Hepatocyte (in vitro differentiated cells): ENCODE measurements at places on chromosomes 1 and 21. TPM values are rescaled to one million over a fixed set of nuclear protein-coding genes. Genes with fewer than 3 reads are reported as not detected.
A peak's percentile ranks its signal among the peaks of the same experiment; 100 is the strongest.

The HHIPL2 gene
- polyA plus RNA-seq, result 0.37 and 0.99 TPM in 2 replicates

The PRDM16 gene
- 7.7 and 8.1 TPM in 2 replicates for polyA plus RNA-seq

The SMPDL3B gene
- polyA plus RNA-seq, result 11.2 and 16.2 TPM in 2 replicates

The FMOD gene
- 125 and 161 TPM in 2 replicates for polyA plus RNA-seq

- no peaks in the 10 kb centered on the region for H3K36me3 ChIP-seq
- no peaks in the 10 kb centered on the region for H3K27me3 ChIP-seq
- no peak overlapping the region for H3K27ac ChIP-seq
- no peak overlapping the region for H3K4me3 ChIP-seq
- no peak for DNase-seq
- no peaks in the 10 kb centered on the region for H3K4me1 ChIP-seq
These were observed 77.7 kb downstream of the CYYR1 start for GRCh38 chr21:26495283-26495849.

DNA sequence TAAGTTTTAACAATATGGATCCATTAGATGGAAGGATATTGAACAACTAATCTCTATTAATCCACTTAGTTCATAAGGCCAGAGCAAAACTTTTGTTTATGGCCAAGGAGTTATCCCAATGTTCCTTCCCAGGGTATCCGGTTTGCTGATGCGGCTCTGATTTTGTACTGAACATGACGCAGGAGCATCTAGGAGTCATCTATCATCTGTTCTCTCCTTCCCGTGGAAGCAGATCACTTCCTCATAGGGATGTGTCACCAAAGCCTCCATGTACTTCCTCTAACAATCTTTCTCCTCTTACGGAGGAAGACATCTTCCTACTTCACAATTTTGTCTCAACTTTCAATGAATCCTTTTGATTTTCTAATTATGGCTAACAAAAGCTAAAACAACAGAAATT, 206.6 kb downstream of the APP start:
- H3K4me3 ChIP-seq, result no peak overlapping the region
- no peak for DNase-seq
- no peak overlapping the region for H3K27ac ChIP-seq
- H3K27me3 ChIP-seq, result no peaks in the 10 kb centered on the region

- no peaks in the 10 kb centered on the region for H3K27me3 ChIP-seq
- H3K4me1 ChIP-seq, result peaks cover 8% of the 10 kb centered on the region
- H3K4me3 ChIP-seq, result no peak overlapping the region
- peak overlapping the region; percentile 74 for H3K27ac ChIP-seq
- no peaks in the 10 kb centered on the region for H3K36me3 ChIP-seq
These were observed 340.2 kb downstream of the SMYD3 start for GRCh38 chr1:246166841-246167240.

DNA sequence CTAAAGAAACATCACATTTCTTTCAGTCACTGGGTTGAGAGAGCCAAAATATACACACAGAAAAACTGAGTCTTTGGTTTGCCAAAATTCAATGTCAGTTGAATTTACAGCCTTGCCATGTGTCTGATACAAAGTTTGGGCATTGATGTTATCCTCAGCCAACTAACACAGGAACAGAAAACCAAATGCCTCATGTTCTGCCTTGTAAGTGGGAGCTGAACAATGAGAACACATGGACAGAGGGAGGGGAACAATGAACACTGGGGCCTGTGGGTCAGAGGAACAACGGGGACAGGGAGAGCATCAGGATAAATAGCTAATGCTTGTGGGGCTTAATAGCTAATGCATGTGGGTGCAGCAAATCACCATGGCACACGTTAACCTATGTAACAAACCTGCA, 39.6 kb upstream of the C21orf91 start:
- no peak overlapping the region for H3K4me3 ChIP-seq
- no peak for DNase-seq
- no peaks in the 10 kb centered on the region for H3K4me1 ChIP-seq
- H3K27me3 ChIP-seq, result no peaks in the 10 kb centered on the region

- no peak overlapping the region for H3K27ac ChIP-seq
- peaks cover 3% of the 10 kb centered on the region for H3K36me3 ChIP-seq
- no peak for DNase-seq
- H3K4me3 ChIP-seq, result no peak overlapping the region
These were observed 16.8 kb downstream of the ERRFI1 start for GRCh38 chr1:8009043-8010002.

- peaks cover 6% of the 10 kb centered on the region for H3K36me3 ChIP-seq
- H3K27ac ChIP-seq, result peak overlapping the region; percentile 97
- no peak overlapping the region for H3K4me3 ChIP-seq
- peaks cover 20% of the 10 kb centered on the region for H3K4me1 ChIP-seq
- peak; percentile 44 for DNase-seq
These were observed 1.6 kb downstream of the CPT2 start for GRCh38 chr1:53198241-53198651.

DNA sequence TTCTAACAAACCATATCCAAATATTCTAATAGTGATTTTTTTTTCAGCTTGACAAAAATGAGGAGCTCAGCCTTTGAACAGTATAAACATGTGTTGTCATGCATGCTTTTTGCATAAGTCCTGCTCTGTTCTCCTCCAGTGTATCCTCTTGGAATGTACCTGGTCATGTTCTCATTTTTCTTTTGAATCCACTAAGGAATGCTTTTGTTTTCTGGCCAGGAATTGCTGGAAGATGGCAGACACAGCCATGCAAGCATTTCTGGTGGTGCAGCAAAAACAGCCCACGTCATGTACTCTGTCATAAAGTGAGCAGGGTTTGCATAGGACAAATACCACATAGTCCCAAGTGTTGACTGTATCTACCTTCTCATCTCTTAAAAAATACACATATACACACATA, 11.5 kb upstream of the PLD5 start:
- H3K4me3 ChIP-seq, result no peak overlapping the region
- H3K27ac ChIP-seq, result no peak overlapping the region
- no peak for DNase-seq

- H3K36me3 ChIP-seq, result no peaks in the 10 kb centered on the region
- peak overlapping the region; percentile 82 for H3K4me3 ChIP-seq
- DNase-seq, result peak; percentile 58
- peaks cover 19% of the 10 kb centered on the region for H3K4me1 ChIP-seq
- no peaks in the 10 kb centered on the region for H3K27me3 ChIP-seq
- peak overlapping the region; percentile 90 for H3K27ac ChIP-seq
These were observed 684 bp upstream of the MRPL20 start for GRCh38 chr1:1407636-1408318.

- H3K36me3 ChIP-seq, result no peaks in the 10 kb centered on the region
- no peak for DNase-seq
- no peak overlapping the region for H3K27ac ChIP-seq
These were observed 47.6 kb downstream of the PIK3R3 start for GRCh38 chr1:46084553-46085451.

- no peak for DNase-seq
- no peak overlapping the region for H3K4me3 ChIP-seq
- no peaks in the 10 kb centered on the region for H3K36me3 ChIP-seq
- peaks cover 4% of the 10 kb centered on the region for H3K4me1 ChIP-seq
- no peaks in the 10 kb centered on the region for H3K27me3 ChIP-seq
- H3K27ac ChIP-seq, result no peak overlapping the region
These were observed 31.5 kb downstream of the PALMD start for GRCh38 chr1:99677416-99677815.
